ENCODE measurements at places on chromosomes 4 and X. TPM values are rescaled to one million over a fixed set of nuclear protein-coding genes. Genes with fewer than 3 reads are reported as not detected.
A peak's percentile ranks its signal among the peaks of the same experiment; 100 is the strongest.

- no peaks in the 10 kb centered on the region for H3K36me3 ChIP-seq
- DNase-seq: no peak
- no peak overlapping the region for H3K4me3 ChIP-seq
Measured at GRCh38 chr4:81921751-81922159, 450.0 kb upstream of the RASGEF1B start.

DNA sequence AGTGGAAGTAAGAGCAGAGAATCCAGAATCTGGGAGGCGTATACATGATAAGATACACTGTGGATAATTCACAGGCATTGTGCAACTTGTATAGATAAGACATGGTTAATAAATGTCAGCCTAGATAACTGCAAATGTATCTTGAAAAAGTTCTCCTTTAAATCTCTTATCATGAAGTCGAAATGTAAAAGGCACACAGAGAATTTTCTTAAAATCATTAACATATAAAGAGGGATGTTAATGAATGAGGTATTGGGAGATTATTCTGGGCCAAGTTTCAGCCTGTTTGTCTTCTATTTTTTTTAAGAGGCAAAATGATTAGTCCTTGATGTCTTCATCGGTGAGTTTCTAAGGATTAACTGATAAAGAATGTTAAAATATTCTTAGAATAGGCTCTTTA lies 835 bp downstream of the TDO2 start:
- peaks cover 69% of the 10 kb centered on the region for H3K4me1 ChIP-seq
- no peak overlapping the region for H3K4me3 ChIP-seq
- no peak overlapping the region for H3K27ac ChIP-seq
- peak; percentile 41 for DNase-seq
- no peaks in the 10 kb centered on the region for H3K27me3 ChIP-seq

GRCh38 chr4:76377481-76377901 lies 43.5 kb downstream of the CCDC158 start:
- H3K4me1 ChIP-seq: no peaks in the 10 kb centered on the region
- H3K4me3 ChIP-seq: no peak overlapping the region
- no peak overlapping the region for H3K27ac ChIP-seq
- H3K36me3 ChIP-seq: no peaks in the 10 kb centered on the region
- no peak for DNase-seq

- H3K27me3 ChIP-seq: no peaks in the 10 kb centered on the region
- DNase-seq: no peak
- H3K27ac ChIP-seq: no peak overlapping the region
Measured at GRCh38 chr4:131426023-131426758, 1722.9 kb upstream of the PCDH10 start.

DNA sequence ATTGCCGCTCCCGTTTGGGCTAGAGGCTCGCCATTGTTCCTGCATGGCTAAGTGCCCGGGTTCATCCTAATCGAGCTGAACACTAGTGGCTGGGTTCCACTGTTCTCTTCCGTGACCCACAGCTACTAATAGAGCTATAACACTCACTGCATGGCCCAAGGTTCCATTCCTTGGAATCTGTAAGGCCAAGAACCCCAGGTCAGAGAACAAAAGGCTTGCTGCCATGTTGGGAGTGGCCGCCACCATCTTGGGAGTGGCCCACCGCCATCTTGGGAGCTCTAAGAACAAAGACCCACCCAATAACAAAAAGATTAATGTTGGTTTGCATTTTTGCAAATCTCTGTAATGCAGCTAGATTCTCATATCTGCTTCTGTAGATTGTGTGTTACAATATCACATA lies 299.0 kb downstream of the DCHS2 start:
- no peaks in the 10 kb centered on the region for H3K36me3 ChIP-seq
- no peak overlapping the region for H3K27ac ChIP-seq
- no peaks in the 10 kb centered on the region for H3K4me1 ChIP-seq
- DNase-seq: no peak

DNA sequence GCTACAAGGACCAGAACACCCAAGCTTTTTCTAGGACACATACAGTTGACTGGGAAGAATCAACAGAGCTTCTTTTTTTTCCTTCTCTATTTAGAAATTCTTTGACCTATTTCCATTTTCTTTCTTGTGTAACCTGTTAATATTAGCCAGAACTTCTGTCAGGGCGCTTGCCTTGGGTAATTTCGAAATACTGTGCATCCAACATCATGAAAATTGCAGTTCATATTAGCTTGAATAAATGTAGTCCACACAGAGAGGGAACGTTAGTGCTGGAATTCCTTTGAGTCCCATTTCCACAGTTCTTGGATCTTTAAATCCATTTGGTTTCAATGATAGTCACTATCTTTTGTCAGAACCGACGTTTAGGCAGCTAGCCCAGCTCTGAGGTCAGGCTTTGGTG lies 141.8 kb downstream of the MXRA5 start:
- no peak for DNase-seq
- H3K36me3 ChIP-seq: no peaks in the 10 kb centered on the region
- H3K4me1 ChIP-seq: no peaks in the 10 kb centered on the region
- H3K27ac ChIP-seq: no peak overlapping the region
- H3K4me3 ChIP-seq: no peak overlapping the region

DNA sequence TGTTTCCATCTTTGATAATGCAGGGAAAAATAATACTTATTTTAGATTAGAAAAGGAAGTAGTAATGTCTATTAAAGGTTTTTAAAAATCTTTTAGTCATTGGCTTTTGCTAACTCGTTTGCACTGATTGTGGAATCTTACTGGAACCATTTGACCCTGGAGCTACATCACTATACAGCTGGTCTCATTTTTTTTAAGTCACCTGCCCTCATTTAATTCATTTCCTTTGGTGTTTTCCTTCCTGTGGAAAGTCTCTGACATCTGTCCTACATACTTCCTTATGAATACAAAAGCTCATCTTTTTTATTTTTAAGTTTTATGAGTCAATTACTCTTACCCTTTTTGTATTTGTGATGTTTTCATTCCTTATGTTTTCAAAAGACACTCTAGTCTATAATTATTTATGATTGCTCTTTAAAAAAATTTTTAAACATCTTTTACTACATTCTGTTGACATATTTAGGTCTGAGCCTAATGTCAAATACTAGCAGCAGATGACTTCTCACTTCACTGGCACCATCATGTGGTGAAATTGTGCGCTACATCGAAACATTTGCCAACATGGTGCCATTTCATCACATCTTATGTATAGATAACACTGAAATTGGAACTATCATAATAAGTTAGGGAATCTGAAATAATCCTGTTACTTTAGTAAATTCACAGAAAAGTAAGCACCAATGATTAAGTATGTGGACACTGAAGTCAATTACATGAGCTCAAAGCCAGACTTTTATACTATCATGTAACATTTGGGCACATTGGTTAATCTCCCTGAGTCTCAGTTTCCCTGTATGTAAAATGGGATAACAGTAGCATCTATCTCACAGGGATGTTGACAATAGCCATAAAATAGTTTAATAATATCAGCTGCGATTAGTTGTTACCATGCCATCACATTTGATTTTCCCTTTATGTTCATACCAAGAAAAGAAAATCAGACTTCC lies 9.4 kb upstream of the MMAA start:
- H3K36me3 ChIP-seq: no peaks in the 10 kb centered on the region
- DNase-seq: peak; percentile 88
- H3K4me3 ChIP-seq: no peak overlapping the region
- no peaks in the 10 kb centered on the region for H3K27me3 ChIP-seq

FGF2 gene
- 9.4 TPM for total RNA-seq

All from lung (tissue), 17 donors.